ENCODE measurements at places on chromosomes 7 and 10. TPM values are rescaled to one million over a fixed set of nuclear protein-coding genes. Genes with fewer than 3 reads are reported as not detected.

DNA sequence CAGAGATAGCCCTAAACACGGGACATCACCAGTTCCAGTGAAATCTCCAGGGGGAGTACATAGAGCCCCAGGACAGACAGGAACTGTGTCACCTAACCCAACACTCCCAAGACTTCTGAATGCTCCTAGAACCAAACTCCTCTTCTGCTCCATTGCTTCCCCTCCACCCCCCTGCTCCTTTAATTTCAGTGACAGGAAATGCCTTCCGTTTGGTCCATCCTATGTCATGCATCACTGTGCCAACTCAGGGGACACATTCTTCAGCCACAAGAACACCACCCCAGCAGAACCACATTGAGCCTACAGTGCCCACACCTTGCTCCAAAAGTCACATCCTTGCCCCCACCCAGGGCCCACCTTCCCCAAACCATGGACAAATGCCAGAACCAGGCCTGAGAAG is 100.5 kb downstream of the KCNMA1 start:
- ATAC-seq: no peak

DNA sequence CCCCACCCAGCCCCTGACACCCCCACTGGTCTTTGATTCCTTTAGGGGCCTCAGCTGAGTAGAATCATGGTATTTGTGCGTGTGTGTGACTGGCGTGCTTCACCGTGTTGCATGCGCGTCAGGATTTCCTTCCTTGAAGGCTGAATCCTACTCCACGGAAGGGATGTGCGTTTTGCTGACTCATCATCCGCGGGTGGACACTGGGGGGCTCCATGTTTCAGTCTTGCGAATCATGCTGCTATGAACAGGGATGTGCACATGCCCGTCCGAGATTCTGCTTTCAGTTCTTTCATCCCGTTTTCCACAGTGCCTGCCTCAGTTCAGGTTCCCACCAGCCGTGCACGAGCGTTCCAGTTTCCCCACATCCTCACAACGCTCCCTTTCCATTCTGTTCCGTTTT is 20.9 kb upstream of the JAKMIP3 start:
- no peak for ATAC-seq

GRCh38 chr7:5693529-5693928 is 87.9 kb downstream of the RNF216 start:
- peak; percentile 17 for ATAC-seq

DNA sequence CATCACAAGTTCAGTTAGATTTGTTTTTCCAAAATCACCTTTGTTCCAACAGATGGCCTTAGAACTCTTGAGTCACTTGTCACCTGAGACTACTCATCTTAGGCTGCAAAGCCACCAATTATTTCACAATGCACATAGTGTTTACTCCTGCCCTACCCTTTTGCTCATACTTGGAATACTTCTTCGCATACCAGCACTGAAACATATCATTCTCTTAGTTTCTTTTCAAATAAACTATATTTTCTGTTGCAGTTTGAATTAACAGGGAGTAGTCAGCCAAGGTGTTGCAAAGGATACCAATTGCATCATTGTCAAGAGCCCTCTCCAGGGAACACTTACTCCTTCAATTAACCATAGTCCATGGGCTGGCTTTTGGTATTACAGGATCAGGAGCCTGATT is 71.0 kb downstream of the CASD1 start:
- peak; percentile 31 for ATAC-seq

DNA sequence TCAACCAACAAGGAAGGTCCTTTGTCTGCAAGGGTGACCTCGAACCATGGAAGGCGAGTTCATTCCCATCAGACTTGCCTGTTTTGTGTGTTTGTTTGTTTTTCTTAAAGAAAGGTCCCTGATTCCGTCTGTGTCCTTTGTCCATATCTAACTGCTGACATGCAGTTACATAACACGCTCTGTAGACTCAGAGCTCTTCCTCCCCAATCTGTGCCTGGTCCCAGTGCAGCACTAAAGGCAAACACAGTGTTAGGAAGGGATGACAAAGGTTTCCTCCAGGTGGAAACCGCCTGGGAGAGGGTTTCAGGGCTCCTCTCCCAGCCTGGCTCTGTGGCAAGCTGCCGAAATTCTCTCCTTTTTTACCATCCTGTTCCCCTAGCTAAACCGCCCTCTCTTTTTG is 13.4 kb downstream of the JCAD start:
- ATAC-seq: no peak

GRCh38 chr10:89003344-89003743 is 12.7 kb downstream of the FAS start:
- ATAC-seq: no peak

DNA sequence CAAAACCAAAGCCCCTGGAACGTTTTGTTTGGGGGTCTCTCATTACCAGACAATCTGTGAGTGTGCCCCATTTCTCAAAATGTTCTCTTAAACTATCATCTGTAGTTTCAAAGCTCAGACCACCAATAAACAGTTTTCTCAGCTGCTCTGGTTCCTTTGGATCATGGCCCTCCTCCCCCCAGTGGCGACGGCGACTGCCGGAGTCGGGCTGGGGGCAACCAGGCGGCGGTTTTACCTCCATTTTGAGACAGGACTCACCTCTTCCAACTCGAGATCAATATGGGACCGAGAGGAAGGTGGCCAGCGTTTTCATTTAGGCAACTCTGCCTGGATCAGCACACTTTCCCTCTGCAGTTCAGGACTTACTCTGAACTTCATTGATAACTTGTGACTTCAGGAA is 141.5 kb upstream of the ZNF32 start:
- ATAC-seq: no peak

DNA sequence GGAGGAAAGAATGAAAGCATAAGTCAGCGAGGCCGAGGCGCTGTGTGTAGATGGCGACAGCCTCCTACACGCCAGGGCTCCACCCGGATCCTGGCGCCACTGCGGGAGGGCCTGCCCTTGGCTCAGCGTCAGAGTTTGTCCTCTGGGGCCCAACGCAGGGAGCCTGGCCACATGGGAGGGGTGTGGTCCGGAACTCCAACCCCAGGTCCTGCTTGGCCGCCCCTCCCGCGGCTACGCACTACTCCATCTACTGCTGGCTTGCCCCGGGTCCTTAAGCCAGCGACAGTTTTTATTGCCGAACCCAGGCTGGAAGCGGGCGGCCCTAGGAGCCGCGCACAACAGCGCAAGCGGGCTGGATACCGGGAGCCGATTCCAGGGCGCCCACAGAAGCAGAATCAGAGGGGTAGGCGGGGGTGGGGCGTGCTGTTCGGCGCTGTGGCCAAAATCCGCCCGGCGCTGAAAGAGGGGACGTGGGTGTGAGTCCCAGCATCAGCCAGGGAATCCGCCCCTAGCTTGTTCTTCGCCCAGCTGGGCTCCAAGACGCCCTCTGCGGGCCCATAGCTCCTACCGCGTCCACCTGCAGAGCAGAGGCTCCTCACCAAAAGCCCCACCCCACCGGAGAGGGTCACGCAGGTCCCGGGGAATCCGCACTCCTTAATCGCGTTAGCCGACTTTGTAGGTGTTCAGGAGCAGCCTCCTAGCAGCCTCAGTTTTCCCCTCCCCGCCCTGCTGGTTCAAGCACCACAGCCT is 4.5 kb downstream of the KAZALD1 start:
- ATAC-seq: peak; percentile 69

DNA sequence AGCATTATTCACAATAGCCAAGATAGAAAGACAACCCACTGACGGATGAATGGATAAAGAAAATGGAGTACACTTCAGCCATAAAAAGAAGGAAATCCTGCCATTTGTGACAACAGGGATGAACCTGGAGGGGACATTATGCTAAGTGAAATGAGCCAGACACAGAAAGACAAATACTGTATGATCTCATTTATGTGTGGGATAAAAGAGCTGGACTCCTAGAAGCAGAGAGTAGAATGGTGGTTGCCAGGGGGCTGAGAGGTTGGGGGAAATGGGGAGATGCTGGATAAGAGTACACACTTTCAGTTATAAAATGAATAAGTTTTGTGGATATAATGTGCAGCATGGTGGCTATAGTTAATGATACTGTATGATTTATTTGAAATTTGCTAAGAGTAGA is 124.4 kb downstream of the SEC23IP start:
- ATAC-seq: no peak

- no peak for ATAC-seq
Measured at GRCh38 chr7:133601617-133602016, 348.7 kb downstream of the EXOC4 start.

DNA sequence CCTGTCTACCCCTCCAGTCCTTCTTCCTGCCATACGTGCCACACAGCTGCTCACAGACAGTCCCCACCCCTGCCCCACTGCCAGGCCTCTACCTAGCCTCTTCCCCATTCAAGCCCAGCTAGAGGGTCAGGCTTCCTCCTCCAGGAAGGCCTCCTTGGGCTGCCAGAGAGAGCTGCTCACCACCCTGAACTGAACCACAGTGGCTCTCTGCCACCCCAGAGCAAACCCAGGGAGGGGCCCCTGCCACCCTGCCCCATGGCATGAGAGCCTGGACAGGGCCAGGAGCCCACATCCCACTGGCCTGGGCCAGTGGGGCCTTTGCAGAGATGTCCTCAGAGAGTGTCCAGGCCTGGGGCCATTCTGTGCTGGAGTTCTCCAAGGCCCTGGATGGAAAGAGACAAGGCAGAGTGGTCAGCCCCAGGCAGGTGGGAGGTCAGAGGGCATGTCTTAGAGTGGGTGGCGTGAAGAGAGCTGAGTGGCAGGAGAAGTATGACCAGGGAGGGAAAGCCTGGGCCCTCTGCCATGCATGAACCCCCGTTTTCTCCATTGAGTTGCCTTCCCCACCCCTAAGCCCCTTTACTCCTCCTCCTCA is 40.4 kb downstream of the TMEM270 start:
- no peak for ATAC-seq

DNA sequence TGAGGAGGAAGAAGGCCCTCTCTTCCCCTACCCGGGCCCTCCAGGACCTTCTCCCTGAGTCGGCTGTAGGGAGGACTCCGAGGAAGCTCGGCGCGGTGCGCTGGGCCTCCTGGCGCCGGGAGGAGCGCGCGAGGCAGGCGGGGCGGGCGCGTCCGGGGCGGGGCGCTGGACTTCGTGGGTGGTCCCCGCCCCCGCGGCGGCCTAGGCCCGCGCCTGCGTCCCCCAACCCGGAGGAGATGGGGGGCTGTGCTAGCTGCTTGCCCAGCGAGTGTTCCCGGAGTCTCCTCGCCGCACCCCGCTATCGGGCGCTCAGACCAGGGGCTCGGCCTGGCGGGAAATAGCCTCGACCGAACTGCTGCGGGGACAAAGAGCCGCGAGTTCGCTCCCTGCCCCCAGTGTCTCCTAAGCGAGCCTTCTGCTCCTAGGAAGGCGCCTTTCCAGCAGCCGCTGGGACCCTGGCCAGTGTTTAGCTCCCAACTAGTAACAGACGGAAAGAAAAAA is 19.2 kb upstream of the SMO start:
- ATAC-seq: peak; percentile 83

Gene GRID2IP
- total RNA-seq: not detected

Gene RTKN2
- total RNA-seq: not detected

Gene CCDC3
- total RNA-seq: 12.2 TPM

Gene IL2RA
- 16.3 TPM for total RNA-seq

Gene FAM149B1
- total RNA-seq: 10.9 TPM

Gene CREB5
- 13.2 TPM for total RNA-seq

Gene LRRC4
- not detected for total RNA-seq

Gene TCAF2
- total RNA-seq: 3.4 TPM

Gene BCL7B
- total RNA-seq: 144 TPM

Gene AKR1E2
- 15.9 TPM for total RNA-seq

Gene PPP1R17
- total RNA-seq: not detected

Gene PROSER2
- 0.62 TPM for total RNA-seq

Gene PON1
- total RNA-seq: not detected

Gene OPN1SW
- total RNA-seq: not detected

Gene LRIT1
- total RNA-seq: not detected

All from gastroesophageal sphincter (tissue), 4 donors.